Right atrium auricular region (tissue), 2 donors: ENCODE measurements at places on chromosomes 2 and 18. TPM values are rescaled to one million over a fixed set of nuclear protein-coding genes. Genes with fewer than 3 reads are reported as not detected.

The CCT4 gene
- 69.8 TPM for total RNA-seq

DNA sequence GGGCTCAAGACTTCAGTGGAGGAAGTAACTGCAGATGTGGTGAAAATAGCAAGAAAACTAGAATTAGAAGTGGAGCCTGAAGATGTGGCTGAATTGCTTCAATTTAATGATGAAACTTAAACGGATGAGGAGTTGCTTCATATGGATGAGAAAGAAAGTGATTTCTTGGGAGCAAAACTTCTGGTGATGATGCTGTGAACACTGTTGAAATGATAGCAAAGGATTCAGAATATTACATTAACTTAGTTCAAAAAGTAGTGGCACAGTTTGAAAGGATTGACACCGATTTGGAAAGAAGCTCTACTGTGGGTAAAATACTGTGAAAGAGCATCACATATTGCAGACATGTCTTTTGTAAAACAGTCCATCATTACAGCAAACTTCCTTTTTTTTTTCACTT, 638.0 kb downstream of the NYAP2 start:
- no peak overlapping the region for H3K27ac ChIP-seq
- H3K27me3 ChIP-seq, result no peaks in the 10 kb centered on the region
- no peak for DNase-seq
- H3K4me3 ChIP-seq, result no peak overlapping the region
- no peaks in the 10 kb centered on the region for H3K36me3 ChIP-seq

GRCh38 chr2:96907115-96908041, 37.5 kb upstream of the SEMA4C start:
- no peaks in the 10 kb centered on the region for H3K4me1 ChIP-seq
- peak overlapping the region; percentile 32 for H3K4me3 ChIP-seq
- H3K36me3 ChIP-seq, result no peaks in the 10 kb centered on the region
- peak; percentile 89 for DNase-seq
- peak overlapping the region; percentile 88 for H3K27ac ChIP-seq

The PSMA8 gene
- total RNA-seq, result not detected

The SCG2 gene
- total RNA-seq, result 1.8 TPM

- no peaks in the 10 kb centered on the region for H3K27me3 ChIP-seq
- no peak within 1 kb of the TSS for H3K4me3 ChIP-seq
- no peaks in the 10 kb centered on the region for H3K36me3 ChIP-seq
Observed at GRCh38 chr2:127535422-127535901, at the start of gene MYO7B. Gene MYO7B, plus strand, starts transcription at chr2:127535683. Its CDS starts 24,040 bp downstream, at chr2:127559723.

DNA sequence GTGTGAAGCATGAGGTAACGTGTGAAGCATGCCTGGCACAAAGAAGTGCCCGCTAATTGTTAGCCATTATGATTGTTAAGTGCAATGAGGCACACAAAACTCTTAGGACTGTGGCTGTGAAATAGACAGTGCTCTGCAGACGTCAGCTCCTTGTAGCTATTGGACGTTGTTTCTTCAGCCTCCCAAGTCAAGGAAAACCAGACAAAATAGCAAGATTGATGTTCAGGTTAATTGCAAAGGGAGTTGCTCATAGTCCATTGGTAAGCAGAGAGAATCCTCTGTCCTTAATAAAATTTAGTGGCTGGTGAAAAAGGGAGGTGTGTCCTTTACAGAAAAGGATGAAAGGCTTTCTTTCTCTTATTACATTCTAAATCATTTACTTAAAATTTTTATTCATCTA, 54.6 kb upstream of the MBP start:
- no peak overlapping the region for H3K4me3 ChIP-seq
- no peaks in the 10 kb centered on the region for H3K4me1 ChIP-seq
- H3K27ac ChIP-seq, result no peak overlapping the region
- H3K27me3 ChIP-seq, result no peaks in the 10 kb centered on the region
- no peaks in the 10 kb centered on the region for H3K36me3 ChIP-seq

GRCh38 chr2:64972876-64973275, 16.3 kb upstream of the SLC1A4 start:
- no peak overlapping the region for H3K27ac ChIP-seq
- H3K36me3 ChIP-seq, result no peaks in the 10 kb centered on the region
- no peak for DNase-seq
- H3K4me3 ChIP-seq, result no peak overlapping the region

The ARHGAP15 gene
- total RNA-seq, result 2.6 TPM

- H3K4me3 ChIP-seq, result no peak overlapping the region
- no peak for DNase-seq
- no peaks in the 10 kb centered on the region for H3K36me3 ChIP-seq
- no peak overlapping the region for H3K27ac ChIP-seq
Observed at GRCh38 chr2:29567906-29568520, 353.4 kb downstream of the ALK start.

The SPEG gene
- 82.2 TPM for total RNA-seq

GRCh38 chr2:22904126-22904684, 480.8 kb upstream of the KLHL29 start:
- no peaks in the 10 kb centered on the region for H3K36me3 ChIP-seq
- no peaks in the 10 kb centered on the region for H3K4me1 ChIP-seq
- no peaks in the 10 kb centered on the region for H3K27me3 ChIP-seq
- H3K27ac ChIP-seq, result no peak overlapping the region
- no peak overlapping the region for H3K4me3 ChIP-seq

- no peaks in the 10 kb centered on the region for H3K27me3 ChIP-seq
- H3K4me3 ChIP-seq, result no peak overlapping the region
- H3K27ac ChIP-seq, result no peak overlapping the region
- peaks cover 8% of the 10 kb centered on the region for H3K36me3 ChIP-seq
- no peak for DNase-seq
Observed at GRCh38 chr2:69188182-69188900, 175.4 kb downstream of the ANTXR1 start.
